ENCODE measurements at places on chromosomes 5 and 9. TPM values are rescaled to one million over a fixed set of nuclear protein-coding genes. Genes with fewer than 3 reads are reported as not detected.

ZNG1A gene
- total RNA-seq: 30.9 TPM

PFDN1 gene
- total RNA-seq: 49.8 TPM

SLC36A3 gene
- not detected for total RNA-seq

KCNT1 gene
- 0.06 TPM for total RNA-seq

SLC6A7 gene
- not detected for total RNA-seq

SLC24A2 gene
- not detected for total RNA-seq

DRD1 gene
- 1.1 TPM for total RNA-seq

OR1J2 gene
- total RNA-seq: not detected

IFNB1 gene
- total RNA-seq: not detected

SAXO1 gene
- not detected for total RNA-seq
